ENCODE measurements at places on chromosomes 6 and 20.
A peak's percentile ranks its signal among the peaks of the same experiment; 100 is the strongest.

DNA sequence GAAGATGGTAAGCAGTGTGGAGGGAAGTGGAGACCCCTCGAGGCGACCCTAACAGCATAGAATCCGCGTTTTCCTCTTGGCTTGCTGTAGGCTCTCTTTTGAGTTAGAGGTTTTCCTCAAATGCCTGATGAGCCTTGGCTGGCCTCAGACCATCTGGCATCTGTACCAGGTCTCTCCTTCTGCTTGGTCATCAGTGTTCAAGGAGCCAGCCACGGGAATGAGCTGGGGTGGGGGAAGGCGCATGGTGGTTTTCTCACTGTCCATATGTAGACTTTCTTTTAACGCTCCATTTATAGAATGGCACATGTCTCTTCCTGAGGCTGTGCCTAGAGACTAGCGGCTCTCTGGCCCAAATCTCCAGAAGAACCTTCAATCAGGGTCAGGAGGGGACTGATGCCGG is 8.1 kb upstream of the GUCA1A start:
- no peak for DNase-seq

- no peak for DNase-seq
These were observed 73.1 kb downstream of the NDUFAF5 start for GRCh38 chr20:13857961-13858360.

GRCh38 chr20:22908944-22909343 is 126.2 kb upstream of the SSTR4 start:
- no peak for DNase-seq

DNA sequence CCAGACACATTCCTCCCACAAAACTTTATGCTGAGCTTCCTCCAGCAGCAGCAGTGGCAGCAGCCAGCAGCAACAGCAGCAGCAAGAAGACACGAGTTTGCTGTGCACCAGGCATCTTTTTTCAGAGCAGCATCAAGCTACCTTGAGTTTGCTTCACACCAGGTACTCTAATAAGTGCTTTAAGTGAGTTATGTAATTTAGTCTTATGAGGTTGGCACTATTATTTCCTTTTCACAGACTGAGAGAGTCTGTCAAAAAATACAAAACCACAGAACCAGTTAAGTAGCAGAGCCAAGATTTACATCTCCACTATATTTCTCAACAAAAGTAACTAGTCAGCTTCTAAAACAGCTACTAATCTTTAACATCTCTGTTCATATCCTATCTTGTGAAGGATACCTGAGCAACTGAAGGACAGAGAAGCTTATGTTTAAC is 23.7 kb downstream of the RANBP9 start:
- no peak for DNase-seq

DNA sequence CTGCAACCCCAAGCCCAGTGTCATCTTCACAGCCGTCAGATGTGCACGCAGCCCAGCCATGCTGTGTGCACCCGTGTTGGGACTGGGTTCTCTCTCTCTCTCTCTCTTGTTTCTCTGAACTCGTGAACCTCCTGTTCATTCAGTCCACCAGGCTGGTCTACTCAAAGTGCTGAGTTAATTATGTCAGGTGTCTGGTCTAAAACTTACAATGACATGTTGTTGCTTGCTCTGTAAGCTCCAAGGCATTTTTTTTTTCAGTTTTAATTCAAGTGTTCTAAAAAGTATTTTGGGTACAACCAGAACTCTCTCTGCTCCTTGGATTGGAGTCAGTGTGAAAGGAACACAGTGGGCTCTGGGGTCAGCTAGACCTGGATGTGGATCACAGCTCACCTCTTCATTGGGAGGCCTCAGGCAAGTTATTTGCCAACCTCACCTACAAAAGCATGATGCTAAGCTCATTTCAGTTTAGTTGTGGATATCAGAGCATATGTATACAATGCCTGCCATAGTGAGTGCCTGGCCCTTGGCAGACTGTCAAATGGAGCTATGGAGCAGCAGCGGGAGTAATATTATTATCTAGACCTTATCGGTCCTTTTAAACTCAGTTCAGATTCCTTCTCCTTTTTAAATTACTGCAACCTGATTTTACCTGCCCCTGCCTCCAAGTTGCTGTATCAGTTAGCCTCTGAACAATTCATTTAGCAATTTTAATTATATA is 59.5 kb downstream of the PLEKHG1 start:
- no peak for DNase-seq

DNA sequence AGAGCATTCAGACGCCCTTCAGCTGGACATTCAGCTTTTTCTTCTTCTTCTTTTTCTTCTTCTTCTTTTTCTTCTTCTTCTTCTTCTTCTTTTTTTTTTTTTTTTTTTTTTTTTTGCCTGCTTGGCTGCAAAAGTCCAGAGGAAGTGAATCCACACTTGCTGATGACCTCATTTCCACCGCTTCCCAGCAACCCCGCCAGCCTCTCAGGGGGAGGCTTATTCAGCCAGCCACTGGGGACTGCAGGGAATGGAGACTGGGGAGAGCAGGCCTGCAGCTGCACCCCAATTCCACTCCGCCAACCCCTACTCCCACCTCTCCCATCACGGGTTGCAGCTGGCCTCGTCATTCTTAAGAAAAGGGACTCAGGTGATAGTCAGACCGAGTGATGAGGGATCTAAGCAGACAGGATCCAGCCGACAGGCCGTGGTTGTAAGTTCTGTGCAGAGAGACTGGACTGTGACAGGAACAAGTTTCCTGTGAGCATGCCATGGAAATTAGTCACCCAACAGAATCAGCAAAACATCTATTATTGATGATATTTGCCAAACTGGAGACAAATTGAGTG is 59.0 kb upstream of the QKI start:
- peak; percentile 66 for DNase-seq

- peak; percentile 37 for DNase-seq
These were observed 16.3 kb downstream of the CCDC167 start for GRCh38 chr6:37483252-37483901.

DNA sequence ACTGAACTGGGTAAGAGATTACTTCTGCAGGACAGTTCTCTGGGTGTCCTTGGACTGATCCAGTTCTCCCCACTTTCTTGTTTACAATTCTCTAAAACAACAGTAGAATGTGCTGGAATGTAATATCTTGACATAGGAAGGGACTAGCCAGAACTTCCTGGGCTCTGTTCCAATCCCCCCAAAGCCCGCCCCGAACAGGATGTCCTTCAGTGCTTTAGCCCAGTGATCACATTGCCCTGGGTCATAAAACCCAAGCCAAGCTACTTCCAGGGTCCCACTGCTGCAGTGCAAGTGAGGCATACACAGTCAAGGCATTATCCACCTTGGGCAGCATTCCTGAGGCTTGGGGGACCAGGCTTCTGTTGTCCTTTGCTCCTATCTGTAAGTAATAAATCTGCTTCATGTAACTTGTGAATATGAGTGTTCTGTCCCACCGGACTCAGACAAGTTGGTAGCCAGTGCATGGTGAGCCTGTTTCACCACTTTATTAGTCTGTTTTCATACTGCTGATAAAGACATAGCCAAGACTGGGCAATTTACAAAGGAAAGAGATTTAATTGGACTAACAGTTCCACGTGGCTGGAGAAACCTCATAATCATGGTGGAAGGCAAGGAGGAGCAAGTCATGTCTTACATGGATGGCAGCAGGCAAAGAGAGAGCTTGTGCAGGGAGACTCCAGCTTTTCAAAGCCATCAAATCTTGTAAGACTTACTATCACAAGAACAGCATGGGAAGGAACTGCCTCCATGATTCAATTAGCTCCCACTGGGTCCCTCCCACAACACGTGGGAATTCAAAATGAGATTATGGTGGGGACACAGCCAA is 23.5 kb downstream of the FITM2 start:
- no peak for DNase-seq

Measured in kidney (tissue), 22 donors.